ENCODE measurements at places on chromosomes 12 and 14.

DNA sequence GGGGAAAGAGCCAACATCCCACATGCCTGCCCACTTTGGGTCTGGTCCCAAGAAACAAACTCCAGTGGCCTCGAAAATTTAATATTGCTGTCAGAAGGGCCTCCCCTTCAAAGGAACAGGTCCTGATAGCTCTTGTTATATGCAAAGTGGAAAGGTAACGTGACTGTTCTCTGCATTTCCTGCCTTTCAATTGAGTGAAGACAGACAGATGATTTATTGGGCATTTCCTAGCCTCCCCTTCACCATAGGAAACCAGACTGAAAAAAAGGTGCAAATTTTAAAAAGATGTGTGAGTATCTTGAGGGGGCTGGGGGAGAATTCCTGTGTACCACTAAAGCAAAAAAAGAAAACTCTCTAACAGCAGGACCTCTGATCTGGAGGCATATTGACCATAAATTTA is 235.2 kb downstream of the ZFP36L1 start:
- DNase-seq, result no peak

GRCh38 chr14:53470351-53471043 is 317.4 kb upstream of the DDHD1 start:
- DNase-seq, result no peak

GRCh38 chr14:61726778-61727658 is 31.7 kb downstream of the HIF1A start:
- no peak for DNase-seq

DNA sequence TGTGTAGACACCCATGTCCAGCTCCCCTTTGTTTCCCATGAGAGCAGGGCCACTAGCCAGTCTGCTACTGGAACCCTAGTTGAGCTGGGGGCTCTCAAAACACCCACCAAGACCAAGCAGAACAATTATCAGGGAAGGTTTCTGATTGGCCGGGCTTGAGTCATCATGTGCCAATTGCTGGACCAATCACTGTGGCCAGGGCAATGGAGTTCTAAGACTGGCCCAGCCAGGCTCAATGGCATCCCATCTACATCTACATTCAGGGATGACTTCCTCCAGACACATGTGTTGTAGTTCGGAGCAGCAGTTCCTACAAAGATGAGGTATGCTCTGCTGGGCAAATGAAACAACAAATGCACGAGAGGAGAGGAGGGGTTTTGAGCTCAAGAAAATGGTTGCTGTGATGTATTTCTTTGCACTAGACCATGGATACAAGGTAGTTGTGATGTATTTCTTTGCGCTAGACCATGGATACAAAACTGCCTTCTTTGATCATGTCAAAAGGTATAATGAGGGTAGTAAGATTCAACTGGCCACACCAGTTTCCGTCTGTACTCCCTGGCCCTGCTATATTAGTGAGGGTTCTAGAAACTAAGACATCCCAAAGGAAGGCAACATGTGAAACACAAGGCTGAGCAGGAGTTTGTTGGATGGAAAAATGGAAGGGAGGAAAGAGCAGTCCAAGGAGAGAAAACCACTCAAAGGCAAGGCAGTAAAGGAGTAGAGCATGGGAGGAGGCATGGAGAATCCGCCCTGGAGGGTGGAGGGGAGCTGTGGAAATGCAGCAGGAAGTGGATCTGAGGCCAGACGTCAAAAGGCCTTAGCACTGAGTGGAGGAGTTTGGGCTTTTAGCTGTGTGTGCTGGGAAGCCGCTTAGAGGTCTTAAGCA is 8.9 kb upstream of the WSCD2 start:
- DNase-seq, result no peak

DNA sequence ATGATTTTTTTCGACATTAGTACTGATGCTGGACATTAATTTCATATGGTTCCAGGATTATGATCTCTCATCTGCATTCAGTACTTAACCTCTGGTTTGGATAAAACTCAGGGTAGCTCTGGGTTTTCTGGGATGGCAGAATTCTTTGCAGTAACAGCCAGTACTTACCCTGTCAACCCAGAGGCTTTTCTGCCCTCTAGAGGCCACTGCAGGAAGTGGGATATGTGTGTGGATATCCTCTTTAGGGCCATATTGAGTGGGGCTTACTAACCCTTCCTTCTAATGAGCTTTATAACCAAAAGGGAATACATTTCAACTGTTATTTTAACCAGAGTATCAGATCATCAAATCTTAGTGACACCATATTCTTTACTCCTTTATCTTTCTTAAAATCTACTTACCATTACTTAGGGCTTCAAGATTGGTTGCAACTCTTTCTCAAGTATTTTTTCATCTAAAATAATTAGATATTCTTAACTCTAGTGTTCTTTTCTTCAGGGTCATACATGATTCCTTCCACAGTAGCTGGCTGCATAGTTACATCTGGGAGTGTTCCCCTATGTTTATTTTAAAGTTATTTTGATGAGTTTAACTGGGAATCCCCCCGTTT is 488.0 kb upstream of the STXBP6 start:
- no peak for DNase-seq

DNA sequence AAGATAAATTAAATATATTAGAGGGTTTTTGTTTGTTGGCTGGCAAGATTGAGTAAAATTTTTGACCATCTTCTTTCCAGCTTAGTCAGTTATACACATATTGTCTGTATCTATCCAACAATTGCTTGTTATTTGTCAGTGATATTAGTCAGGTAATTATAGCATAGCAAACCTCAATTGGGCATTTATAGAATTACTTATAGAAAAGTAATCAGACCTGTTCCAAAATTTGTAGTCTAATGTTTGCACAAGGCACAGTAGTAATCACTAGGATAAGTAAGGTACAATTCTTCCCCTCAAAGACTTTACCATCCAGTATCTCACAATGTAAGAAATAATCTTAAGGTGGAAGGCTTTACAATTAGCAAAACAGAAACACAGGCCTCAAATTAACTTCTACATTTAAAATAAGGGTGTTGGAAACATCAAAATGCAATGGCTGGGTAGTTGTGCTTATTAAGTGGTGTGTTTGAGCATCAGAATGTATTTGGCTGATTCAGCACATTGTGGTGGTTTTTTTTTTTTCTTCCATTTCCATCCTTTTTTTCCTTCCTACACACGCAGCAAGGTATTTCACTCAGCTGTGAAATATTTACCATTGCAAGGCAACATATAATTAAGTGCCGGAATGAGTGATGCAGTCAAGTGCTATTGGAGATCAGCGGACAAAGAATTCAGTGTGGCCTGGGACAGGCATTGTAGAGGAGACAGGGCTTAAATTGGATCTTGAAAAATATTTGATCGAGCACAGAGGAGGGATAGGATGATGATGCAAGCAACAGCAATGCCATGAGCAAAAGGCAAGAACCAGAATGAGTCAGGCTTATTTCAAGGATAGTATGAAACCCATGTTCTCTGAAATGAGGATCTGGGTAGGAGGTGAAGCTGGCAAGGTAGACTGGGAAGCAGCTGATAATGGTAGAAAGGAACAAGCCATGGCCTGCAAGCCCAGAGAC is 178.2 kb downstream of the AKAP6 start:
- peak; percentile 89 for DNase-seq

- DNase-seq, result peak; percentile 8
Observed at GRCh38 chr14:29320286-29320685, 553.7 kb downstream of the FOXG1 start.

- no peak for DNase-seq
Observed at GRCh38 chr12:117067638-117068037, 31.6 kb downstream of the TESC start.

GRCh38 chr14:104856869-104857860 is 7.9 kb upstream of the CEP170B start:
- no peak for DNase-seq

GRCh38 chr12:124713041-124713435 is 145.6 kb upstream of the NCOR2 start:
- peak; percentile 90 for DNase-seq

GRCh38 chr14:60670989-60671388 is 21.7 kb upstream of the SIX1 start:
- DNase-seq, result no peak

DNA sequence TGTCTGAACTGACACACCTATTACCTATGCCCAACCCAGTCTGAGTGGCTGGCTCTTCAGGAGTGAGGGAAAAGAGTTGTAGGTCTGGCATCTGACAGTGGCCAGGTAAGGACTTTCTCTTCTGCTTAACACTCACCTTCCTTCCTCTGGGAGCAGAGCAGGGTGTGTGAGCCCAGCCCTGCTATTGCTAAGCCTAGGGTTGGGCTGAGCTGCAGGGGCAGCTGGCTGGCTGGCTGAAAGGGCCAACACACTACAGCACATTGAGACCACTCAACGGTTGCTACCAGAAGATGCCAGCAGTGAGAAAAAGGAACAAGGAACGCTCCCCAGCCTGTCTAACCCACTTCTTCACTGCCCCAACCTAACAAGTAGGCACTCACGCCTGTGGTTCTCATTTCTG is 201.2 kb downstream of the DPF3 start:
- DNase-seq, result peak; percentile 52

DNA sequence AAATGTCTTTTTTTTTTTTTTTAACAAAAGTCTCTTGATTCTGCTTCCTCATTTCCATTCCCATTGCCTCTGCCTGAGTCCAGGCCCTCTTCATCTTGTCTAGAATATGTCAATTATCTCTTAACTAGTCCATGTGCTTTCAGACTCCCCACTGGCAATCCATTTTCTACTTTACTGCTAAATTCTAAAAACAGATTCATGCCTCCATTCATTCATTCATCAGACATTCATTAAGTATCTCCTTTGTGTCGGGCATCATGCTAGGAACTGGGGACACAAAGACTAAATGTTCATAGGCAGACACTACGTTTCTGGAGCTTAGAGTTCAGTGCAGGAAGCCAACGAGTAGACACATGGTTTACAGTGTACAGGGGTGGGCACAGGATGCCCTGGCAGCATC is 9.6 kb upstream of the NEDD1 start:
- no peak for DNase-seq

- DNase-seq, result no peak
Observed at GRCh38 chr12:54997929-54998522, 13.5 kb upstream of the TESPA1 start.
